ENCODE measurements at places on chromosomes 3 and 15. TPM values are rescaled to one million over a fixed set of nuclear protein-coding genes. Genes with fewer than 3 reads are reported as not detected.
A peak's percentile ranks its signal among the peaks of the same experiment; 100 is the strongest.

GRCh38 chr3:58864480-58864879 is 185.3 kb downstream of the CFAP20DC start:
- no peak for DNase-seq

DNA sequence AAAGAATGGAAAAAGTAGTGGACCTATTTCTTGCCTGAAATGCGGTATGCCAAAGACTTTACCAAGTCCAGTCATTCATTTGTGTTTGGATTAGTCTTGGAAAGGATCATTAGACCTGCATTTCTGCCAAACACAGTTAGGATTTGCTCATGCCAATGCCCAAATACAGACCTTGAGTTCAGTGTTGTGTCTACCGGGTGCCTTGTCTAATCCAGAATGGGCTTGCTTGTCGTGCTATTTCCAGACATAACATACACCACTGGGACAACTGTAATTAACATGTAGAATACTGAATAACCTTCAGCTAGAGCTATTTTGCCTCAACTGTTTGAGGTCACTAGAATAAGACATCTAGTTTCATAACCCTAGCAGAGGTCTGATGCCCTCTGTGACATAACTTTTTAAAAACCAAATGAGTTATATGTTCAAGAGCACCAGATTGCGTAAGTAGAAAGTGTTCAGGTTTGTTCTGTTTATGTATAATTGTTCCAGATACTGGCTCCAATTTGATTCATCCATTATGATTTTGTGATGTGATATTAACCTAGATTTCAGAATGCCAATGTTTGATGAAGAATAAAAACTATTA is 145.3 kb upstream of the DPH6 start:
- DNase-seq: no peak

- DNase-seq: no peak
These were observed 23.9 kb upstream of the AP4E1 start for GRCh38 chr15:50884540-50884939.

GRCh38 chr3:197511130-197511529 is 44.6 kb downstream of the BDH1 start:
- no peak for DNase-seq

GRCh38 chr15:40295297-40295696 is 12.4 kb upstream of the ANKRD63 start:
- DNase-seq: peak; percentile 34

- no peak for DNase-seq
These were observed 10.5 kb upstream of the PRKCD start for GRCh38 chr3:53150247-53151085.

DNA sequence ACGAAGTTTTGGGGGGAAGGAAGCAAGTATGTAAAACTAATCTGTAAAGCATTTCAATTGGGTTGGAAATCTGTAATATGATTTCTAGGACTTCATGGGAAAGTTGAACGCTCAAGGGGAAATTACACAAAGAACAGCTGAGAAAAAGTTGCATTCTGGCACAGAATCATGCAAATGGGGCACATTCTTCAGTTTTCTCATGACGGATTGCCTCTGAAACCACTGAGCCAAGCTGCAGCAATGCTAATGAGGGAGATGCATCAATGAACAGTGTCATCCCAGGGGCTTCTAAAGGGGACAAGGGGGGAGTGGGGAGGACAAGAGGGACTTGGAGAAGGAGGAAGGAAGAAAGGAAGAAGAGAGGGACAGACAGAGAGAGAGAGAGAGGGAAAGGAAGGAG is 291.4 kb upstream of the ATP11B start:
- no peak for DNase-seq

DNA sequence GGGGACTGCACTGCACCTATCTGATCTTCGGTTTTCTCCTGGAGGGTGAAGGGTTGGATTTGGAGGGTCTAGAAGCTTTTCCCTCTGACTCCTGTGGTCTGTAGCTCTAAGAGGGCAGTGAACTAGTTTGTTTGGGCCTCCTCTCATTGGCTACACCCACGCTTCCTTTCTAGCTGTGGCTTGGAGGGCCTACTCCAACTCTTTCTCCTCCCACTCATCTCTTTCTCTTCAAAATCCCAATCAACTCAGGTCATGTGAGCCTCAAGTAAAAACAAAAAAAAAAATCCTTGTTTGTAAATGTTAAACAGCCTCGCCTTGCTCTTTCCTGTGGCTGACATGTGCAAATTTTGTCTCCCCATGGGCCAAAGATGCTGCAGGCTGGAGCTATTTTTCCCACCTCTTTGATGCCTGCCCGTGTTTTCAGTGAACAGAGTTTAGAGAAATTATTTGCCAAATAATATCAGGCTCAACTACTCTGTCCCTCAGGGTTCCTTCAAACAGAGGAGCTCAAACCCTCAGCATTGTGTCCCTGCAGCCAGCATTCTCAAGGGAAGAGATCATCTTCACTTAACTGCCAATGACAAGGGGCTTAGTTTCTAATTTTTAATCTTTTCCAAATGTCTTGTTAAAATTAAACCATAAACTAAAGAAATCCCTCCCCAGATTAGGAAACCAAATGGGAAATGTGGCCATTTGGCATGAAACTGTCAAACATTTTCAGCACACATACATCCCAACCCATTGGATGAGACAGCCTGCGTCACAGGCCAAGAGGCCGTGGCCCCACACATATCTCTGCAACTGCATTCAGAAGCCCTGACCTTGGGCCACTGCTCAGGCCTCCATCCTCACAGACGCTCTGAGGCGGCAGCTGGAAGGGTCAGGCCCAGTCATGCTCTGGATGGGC is 114.8 kb upstream of the THBS1 start:
- DNase-seq: no peak

GRCh38 chr15:94723801-94724200 is 492.4 kb downstream of the MCTP2 start:
- DNase-seq: no peak

DNA sequence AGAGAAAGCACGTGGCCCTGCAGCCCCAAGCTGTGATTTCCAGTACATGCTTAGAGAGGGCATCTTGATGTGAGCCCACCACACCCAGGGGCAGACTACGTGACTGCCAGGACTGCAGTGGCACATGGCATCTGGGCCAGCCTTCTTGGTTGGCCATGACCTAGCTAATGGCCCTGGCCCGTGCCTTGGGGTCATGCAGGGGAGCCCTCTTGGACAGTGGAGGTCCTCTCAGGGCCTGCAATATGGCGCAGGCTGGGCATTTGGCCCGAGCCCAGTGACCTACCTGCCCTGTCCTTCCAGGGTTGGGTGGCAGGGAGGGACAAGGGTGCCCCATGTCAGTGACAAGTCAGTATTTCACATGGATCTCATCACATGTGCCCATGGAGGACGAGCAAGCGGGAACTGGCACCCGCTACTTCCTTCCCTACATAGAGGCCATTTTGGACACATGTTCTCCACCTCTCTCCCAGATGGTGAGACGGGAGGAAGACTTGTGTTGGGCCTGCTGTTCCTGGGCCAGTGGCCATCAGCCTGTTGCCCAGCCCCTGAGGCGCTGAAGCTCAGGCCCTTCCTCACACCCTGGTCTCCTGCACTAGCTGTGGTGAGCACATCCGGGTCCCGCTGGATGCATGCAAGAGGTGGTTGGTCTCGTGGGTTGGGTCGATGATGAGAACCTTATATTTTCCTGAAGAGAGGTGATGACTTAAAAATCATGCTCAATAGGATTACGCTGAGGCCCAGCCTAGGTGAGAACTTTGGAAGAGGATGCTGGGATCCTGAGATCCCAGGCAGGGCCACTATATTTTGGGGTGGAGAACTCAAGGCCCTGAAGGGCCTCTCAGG is 195.6 kb downstream of the UBE3A start:
- DNase-seq: no peak

DNA sequence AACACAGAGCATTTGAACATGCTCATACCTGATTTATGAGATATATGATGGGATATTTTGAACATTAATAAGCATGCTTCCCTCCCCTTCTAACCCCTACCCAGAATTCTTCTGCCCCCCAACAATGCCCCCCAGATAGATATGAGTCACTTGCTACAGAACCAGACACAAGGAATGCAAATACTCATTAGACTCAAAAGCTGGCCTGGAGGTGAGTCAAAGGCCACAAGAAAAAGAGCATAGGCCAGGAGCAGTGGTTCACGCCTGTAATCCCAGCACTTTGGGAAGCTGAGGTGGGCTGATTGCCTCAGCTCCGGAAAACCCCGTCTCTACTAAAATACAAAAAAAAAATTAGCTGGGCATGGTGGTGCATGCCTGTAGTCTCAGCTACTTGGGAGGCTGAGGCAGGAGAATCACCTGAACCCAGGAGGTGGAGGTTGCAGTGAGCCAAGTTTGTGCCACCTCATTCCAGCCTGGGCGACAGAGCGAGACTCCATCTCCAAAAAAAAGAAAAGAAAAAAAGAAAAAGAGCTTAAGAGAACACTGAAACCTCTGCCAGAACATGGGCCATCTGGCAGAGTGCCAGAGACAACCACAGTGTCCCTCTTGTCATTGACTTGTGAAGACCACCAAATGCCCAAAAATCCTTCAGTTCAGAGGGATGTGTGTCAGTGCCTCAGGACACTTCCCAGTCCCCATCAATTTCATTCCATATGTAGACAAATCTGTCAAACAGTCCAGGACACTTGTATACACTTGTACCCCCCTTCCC is 3.9 kb upstream of the SH3GL3 start:
- DNase-seq: no peak

DNA sequence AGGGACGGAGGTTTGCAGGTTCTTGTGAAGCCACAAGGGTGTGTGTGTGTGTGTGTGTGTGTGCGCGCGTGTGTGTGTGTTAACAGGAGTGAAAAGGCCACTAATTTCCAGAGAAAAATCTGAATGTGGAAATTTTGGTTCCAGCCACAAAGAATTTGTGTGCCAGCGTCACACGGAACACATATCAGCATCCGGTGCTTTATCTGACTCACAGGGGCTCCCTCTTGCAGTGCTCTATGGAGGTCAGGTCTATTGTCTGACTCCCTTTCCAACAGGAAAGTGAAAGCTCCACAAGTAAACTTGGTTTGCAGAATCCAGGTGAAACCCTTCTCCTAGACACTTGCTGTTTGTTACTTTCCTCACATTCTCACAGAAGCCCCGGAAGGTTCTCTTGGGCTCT is 6.2 kb downstream of the CLDN11 start:
- no peak for DNase-seq

GRCh38 chr15:58357529-58358476 is 74.0 kb upstream of the LIPC start:
- DNase-seq: peak; percentile 33

DNA sequence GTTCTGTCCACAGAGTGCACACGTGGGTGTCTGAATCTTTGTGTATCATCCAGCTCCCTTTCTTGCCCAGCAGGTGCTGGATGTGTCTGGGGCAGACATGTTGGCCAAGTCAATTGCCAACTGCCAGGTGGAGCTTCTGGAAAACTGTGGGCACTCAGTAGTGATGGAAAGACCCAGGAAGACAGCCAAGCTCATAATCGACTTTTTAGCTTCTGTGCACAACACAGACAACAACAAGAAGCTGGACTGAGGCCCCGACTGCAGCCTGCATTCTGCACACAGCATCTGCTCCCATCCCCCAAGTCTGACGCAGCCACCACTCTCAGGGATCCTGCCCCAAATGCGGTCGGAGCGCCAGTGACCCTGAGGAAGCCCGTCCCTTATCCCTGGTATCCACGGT is 12.5 kb upstream of the RPP14 start:
- no peak for DNase-seq

GRCh38 chr3:14318646-14319045 is 83.8 kb upstream of the SLC6A6 start:
- no peak for DNase-seq

GRCh38 chr3:40324621-40325020 is 15.1 kb downstream of the EIF1B start:
- DNase-seq: no peak

GRCh38 chr15:73686781-73687256 is 2.6 kb downstream of the CD276 start:
- DNase-seq: no peak

DNA sequence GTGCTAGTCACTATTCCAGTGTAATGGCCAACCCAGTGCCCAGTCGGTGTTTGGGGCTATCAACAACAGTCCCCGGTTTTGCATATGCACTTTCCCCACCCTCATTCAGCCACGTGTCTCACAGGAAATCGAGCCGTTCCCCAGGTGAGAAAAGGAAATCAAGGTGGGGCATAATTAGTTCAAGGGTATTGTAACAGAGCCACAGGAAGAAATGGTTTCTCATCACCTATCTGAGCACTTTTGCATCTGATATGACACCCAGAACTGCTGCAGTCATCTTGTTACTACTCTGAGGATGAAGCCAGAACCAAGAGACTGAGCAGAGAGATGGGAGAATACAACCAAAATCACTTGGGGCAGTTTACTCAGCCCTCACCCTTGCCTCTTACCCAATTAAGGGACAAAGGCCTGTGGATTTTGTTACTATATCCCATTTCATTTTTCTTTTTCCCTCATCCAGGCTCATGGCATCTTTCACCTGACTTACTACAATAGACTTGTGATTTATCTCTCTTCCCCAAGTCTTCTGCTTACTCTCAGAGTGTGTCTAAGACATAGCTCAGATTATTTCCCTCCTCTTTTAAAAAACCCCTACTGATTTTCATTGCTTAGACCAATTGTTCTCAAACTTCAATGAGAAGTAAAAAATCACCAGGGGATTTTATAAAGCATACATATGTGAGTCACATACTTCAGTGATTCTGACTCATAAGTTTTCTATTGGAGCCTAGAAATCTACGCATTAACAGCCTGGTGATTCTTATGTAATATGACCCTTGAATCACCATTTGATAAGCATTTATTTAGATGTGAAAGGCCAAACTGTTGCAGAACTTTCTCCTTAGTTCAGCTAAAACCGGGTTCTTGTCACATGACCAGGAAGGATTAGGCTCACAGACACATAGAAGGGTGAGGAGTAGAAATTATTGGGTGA is 40.5 kb downstream of the TRAT1 start:
- no peak for DNase-seq

- no peak for DNase-seq
These were observed 51.7 kb downstream of the PCSK6 start for GRCh38 chr15:101437618-101438481.

GRCh38 chr3:42829628-42830436 is 20.6 kb downstream of the ACKR2 start:
- no peak for DNase-seq

- DNase-seq: no peak
These were observed 32.1 kb upstream of the XCR1 start for GRCh38 chr3:46059432-46059831.

DNA sequence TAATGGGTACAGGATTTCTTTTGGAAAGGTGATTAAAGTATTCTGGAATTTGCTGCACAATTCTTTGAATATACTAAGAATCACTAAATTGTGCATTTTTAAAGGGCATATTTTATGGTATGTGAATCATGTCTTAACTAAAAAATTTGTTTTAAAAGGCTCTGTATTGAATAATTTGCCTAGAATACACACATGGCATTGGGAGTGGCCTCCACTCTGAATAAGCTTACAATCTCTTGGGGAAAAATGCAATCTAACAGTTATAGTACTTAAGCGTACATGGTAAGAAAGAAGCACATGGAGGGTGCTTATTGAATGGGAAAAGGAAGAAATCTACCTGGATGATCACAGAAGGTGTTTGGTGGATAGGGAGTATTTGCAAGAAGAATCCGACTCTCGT is 385.1 kb downstream of the LPP start:
- DNase-seq: no peak

The ZIC1 gene
- total RNA-seq: 2.0 TPM

The GTF2E1 gene
- total RNA-seq: 65.2 TPM

The MESP2 gene
- total RNA-seq: 2.0 TPM

The DNAH12 gene
- not detected for total RNA-seq

The ACAD9 gene
- total RNA-seq: 20.1 TPM

The SPINK8 gene
- not detected for total RNA-seq

The SAMD7 gene
- not detected for total RNA-seq

The RAB6B gene
- total RNA-seq: 1.2 TPM

The RGMA gene
- 34.3 TPM for total RNA-seq

The LMAN1L gene
- not detected for total RNA-seq

The GAP43 gene
- total RNA-seq: 26.4 TPM

The PPP1R14D gene
- not detected for total RNA-seq

All from H7 (cell line).